ENCODE measurements at places on chromosomes 3 and 15.
A peak's percentile ranks its signal among the peaks of the same experiment; 100 is the strongest.

DNA sequence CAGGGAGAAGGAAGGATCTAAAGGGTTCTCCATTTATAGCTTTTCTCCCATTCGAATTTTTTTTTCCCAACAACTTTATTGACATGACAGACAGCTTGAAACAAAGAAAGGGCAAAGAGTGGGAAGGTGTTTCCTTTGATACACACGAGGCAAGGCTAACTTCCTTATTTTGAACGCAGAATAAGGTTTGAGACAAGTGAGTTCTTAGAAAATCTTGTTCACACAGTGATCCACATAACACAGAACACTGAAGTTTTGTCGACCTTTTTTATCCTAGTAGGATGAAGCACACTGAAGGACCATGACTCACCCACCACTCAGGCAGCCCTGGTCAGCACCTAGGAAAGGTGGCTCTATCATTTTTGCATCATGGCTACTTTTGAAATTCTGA lies 425.8 kb upstream of the MDFIC2 start:
- DNase-seq = no peak

DNA sequence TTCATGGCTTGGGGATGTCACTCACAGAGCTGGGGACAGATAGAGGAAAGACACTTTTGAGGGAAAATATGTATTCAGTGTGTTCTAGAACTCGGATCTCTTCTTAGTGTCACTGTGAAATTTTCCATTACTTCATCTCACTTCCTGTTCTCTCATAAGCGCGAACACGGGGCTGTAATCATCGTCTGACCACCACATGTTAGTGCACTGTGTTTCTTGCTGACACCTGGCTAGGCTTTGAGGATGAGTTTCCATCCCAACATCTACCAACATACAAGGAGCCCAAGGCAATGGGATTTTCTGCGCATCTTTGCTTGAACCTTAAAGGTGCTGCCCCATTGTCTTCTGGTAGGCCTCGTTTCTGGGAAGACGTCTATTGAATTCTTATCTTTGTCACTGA lies 84.0 kb downstream of the LIPC start:
- no peak for DNase-seq

DNA sequence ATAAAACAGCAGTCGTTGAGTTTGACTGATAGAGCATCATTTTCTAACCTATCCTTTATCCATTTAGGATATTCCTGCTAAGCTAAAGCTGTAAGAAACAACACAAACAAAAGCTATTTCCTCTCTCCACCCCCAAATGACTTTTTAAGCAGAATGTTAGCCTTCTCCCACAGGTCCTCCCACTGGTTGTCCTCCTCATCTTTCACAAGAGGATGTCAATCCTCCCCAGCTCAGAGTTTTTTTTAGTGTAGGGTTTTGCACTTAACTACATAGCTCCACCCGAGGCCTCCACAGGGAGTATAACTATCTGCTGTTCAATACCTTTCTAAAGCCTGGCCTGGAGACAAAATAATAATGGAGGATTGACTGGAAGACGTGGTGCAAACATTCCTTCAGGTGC lies 7.8 kb downstream of the SETMAR start:
- no peak for DNase-seq

GRCh38 chr3:139120086-139121056 lies 75.7 kb upstream of the PRR23C start:
- DNase-seq = no peak

DNA sequence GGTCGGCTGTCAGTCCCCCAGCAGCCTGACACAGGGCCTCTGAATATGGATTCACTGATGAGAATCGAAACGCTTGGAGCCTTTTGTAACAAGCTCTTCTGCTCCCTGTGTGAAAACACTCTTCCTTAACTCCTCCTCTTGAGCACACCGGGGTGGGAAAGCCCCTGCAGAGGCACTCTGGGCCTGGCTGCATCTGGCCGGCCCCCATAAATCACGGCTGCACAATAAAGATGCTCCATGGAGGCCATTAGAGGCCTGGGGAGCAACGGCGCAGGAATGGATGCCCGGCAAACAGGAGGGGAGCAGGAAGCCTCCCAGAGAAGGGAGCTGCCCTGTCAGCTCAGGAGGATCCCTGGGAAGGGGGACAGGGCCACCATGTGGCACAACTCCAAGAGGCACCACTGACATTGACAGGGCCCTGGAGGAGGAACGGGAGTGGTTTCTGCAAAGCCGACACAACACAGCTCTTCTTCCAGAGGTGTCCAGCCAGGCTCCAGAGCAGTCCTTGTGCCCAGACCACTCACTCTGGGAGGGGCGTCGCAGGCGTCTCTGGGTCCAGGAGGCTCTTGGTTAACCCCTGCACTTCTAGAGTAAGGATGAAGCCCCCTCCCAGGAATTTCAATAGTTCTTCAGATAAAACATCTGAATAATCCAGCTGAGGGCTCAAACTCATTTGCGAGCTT lies 509.3 kb upstream of the PPP2R3A start:
- no peak for DNase-seq

- no peak for DNase-seq
These were observed 42.5 kb downstream of the SCN10A start for GRCh38 chr3:38773528-38773927.

- no peak for DNase-seq
These were observed 431.2 kb upstream of the THBS1 start for GRCh38 chr15:39149636-39150150.

DNA sequence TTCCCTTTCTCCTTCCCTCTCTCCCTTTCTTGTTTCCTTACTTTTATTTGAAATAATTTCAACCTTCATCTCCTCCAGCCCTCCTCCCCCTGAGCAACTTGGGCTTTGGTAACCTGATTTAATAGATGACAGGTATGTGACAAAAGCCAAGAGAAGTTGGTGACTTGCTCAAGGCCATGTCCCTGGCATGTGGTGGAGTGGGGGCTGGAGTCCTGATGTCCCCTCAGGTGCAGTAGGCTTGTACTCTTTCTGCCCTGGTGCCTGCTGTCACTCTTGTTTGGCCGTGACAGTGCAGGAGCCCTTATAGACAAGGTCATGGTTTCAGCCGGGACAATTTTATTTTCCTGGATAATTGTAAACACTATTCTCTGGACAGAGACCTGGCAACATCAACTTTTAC lies 152.7 kb downstream of the SV2B start:
- DNase-seq = no peak

GRCh38 chr15:64070106-64070505 lies 23.5 kb downstream of the CIAO2A start:
- no peak for DNase-seq

- DNase-seq = no peak
These were observed 229.0 kb upstream of the HES1 start for GRCh38 chr3:193906849-193907410.

DNA sequence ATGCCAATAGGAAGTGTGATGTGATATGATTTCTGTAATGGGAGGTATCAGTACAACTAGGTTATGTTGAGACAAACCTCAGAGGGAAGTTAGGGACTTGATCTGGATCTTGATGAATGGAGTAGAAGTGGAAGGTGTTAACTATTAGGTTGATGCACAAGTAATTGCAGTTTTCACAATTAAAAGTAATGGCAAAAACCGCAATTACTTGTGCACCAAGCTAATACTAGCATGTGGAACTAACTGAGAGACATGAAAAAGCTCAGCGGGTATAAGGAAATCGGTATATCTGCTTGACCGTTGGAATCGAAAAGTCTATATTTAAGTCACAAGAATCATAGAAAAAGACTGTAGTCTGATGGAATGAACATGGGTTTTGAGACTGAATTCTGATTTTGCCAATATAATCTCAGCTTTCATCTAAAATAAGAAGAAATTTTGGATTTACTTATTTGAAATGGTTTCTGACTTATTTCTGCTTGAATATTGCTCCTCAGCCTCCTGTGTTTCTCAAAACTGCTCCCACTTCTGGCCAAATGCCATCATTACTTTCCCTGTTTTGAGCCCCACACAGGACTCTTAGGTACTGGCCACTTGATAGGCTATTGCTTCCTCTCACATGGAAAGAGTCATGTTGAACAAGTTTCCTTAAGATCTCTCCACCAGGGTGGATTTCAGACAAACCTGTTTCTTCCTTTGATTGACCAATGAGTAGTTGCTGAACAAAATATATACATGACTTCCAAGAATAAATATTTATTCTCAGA lies 271.5 kb upstream of the COL8A1 start:
- no peak for DNase-seq

DNA sequence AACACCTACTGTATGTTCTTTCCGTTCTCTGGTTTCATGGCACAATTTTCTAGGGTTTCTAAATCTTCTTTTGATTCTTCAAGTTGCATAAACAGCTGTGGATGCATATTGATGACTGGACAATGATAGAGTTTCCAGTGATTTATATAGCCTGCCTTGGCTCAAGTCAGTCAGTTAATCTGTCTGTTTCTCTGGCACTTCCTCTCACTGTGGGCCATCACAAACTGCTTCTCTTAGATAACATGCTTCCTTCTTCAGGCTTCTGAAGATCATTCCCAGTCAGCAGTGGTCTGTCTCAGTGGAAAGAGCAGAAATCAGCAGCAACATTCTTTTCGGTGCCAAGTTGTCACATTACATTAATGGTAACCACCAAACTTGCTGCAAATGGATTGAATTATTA lies 207.2 kb downstream of the RYR3 start:
- DNase-seq = no peak

DNA sequence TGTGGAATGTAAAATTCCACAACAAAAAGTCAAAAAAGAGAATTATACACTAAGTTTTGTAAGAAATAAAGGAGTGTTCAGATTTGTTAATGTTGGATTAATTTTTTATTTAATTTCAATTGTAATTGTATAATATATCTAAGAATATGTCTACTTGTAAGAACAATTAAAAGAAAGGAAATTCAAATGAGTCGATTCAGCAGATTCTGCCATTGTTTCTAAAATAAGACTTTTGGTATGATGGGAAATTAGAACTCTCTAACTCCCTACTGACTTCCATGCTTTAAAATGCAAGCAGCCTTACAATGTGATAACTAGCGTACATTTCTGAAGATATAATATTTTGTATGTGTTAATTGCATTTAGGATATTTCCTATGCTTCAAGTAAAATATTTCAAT lies 395.9 kb upstream of the ZNF717 start:
- no peak for DNase-seq

GRCh38 chr3:48411041-48411588 lies 18.8 kb downstream of the PLXNB1 start:
- no peak for DNase-seq

GRCh38 chr15:77786956-77787355 lies 154.2 kb upstream of the LINGO1 start:
- no peak for DNase-seq

DNA sequence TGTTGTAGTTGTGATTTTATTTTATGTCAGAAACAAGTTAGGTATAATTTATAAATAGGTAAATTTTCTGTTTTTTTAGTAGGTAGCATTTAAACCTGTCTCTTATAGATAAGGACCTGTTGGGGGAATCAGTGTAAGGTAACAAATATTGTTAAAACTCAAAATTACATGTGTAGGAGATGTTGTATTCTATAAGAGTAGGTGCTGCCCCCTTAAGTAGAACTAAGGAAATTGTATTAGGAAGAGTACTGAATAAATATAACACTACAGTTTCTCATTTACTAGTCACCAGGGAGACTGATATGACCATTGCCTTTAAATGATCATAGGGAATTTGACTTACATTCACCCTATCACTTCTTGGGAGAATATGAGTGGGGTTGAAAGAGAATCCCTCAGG lies 31.2 kb downstream of the SLC25A36 start:
- no peak for DNase-seq

- DNase-seq = no peak
These were observed 1020.2 kb downstream of the AGBL1 start for GRCh38 chr15:87099916-87100315.

DNA sequence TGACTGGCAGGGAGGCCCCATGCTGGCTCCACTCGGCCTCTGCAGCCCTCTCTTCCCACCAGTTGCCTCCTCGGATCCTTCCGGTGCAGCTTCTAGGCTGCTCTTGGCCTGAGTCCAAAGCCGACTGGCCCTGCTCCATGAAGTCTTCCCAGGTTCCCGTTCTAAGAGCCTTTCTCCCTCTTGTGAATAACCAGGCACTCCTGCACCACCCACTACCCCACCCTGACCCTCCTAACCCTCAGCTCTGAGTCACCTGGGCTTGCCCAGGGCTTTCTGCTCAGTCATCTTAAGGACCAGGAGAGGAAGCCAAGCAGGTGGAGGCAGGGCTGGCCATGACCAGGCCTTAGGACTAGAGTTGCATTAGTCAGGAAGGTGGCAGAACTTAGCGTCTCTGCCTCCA lies 28.1 kb upstream of the CNBP start:
- DNase-seq = no peak

DNA sequence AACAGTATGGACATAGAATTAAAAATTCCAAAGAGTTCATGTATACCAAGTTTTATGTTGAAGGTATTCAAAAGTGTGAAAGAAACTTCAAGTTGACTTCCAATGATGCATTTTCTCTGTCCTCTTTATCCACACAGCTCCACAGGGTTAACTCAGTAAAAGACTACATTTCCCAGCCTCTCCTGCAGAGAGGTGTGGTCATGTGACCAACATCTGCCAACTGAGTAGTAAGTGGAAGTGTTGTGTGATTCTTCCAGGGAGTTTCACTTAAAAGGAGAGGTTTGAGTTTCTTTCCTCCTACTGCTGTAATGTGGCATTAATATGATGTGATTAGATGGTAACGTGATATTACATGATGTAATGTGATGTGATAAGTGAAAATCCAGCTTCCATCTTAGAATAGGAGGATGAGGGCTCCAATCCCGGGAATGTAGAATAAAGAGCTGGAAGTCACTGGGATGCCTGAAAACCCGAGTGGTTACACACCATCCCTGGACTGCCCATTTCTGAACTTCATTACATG lies 280.6 kb downstream of the ARRDC4 start:
- DNase-seq = no peak

GRCh38 chr3:6165951-6166350 lies 695.0 kb upstream of the GRM7 start:
- no peak for DNase-seq

DNA sequence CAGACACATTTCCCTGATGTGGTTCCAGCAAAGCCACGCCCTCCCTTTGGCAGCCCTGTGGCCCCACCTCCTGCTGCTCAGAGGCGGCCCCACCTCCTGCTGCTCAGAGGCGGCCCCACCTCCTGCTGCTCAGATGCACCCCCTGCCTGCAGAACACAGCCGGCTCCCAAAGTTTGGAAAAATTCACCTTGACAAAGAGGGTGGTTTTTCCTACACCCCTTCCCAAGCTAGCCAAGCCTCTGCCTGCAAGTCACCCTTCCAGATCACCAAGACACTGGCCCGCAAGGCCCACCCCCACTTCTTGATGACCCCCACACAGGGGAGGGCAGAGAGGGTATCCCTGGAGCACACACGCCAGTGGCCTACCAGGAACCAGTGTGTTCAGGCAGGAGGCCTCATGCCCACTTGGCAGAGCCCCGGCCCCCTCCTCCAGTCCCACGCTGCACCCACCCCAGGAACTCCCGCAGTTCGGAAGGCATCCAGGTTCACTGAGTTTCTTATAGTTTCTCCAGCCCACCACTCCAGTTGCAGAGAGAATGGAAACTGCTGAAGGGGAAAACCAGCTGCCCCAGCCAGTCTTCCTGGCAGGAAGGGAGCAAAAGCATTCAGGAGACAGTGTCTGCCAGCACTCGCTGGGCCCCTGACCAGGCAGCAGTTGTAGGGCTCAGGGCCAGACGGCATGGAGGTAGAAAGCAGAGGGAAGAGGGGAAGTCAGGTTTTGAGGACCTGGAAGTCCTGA lies 2.3 kb upstream of the HAPLN3 start:
- DNase-seq = peak; percentile 73

Data from activated CD8-positive, alpha-beta memory T cell treated with anti-CD3 and anti-CD28 coated beads for 4 hours (primary cell).